ENCODE measurements at places on chromosomes 12 and 14.

GRCh38 chr12:14871247-14871646 lies 14.4 kb downstream of the MGP start:
- DNase-seq = no peak

DNA sequence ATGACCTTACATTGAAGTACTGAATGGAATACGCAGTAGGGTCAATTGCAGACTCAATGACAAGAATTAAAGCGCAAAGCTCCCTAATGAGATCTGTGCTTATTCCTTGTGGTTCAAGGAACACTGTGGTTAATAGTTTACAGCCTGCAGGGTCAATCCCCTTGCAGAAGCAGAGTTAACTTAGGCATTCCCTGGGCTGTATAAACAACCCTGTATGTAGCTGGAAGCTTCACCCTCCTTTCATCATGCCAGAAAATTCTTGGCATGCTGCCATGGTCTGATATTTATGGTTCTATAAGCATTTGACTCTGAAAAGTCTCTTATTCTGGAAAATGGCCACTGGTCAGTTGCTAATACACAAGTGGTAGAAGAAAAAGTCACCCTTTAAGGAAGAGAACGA lies 227.7 kb downstream of the NOVA1 start:
- DNase-seq = no peak

- DNase-seq = no peak
Measured at GRCh38 chr12:110853836-110854235, 7.0 kb downstream of the CCDC63 start.

GRCh38 chr14:103408491-103409155 lies 23.4 kb downstream of the MARK3 start:
- DNase-seq = no peak

DNA sequence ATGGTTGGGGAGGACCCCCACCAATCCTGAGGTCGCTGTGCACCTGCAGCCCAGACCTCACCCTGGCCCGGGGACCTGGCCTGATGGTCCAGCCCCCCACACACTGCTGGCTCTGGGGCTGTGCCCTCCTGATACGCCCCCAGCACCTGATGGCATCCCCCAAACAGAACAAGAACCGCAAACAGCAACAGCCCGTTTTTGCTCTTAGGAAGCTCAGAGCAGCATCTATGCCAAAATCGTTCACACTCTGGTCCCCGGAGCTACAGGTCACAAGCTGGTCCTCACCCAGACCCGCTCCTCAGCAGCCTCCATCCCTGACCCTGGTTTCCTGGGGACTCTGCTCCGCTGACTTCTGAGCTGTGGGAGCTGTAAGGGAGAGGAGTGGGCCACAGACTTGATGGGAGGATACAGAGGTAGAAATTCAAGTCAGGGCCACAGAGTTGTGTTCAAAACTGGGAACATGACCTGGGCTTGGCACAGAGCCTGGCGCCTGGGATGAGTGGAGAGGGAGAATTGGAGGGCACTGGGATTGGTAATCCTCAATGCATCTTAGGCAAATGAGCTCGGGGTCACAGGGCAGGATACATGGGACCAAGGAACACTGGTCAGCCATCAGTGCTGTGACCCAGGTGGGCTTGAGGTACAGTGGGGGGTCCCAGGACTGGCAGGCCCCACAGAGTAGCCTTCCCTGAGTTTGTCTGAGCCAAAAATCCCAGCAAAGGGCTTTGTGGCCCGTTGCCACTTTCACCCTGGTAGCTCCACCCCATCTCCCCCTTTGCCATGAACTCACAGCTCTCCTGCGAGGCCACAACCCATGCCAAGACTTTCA lies 170.9 kb upstream of the RTL1 start:
- DNase-seq = no peak

DNA sequence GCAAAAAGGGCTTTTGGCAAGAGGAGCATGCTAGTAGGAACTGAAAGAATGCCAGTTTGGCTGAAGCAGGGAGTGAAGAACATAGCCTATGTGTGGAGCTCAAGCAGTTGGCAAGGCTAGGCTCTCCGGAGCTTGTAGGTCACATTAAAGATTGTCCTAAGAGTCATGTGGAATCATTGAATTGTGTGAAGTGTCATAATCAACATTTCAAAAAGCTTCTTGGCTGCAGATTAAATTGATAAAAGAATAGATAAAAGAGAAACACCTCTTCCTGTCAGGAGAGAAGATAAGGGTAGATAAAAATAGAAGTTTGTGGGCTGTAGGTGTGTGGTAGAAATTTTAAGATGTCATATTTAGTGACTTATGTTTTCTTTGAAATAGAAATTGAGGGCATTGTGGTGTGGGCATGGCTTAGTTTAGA lies 36.1 kb downstream of the CPSF6 start:
- no peak for DNase-seq

GRCh38 chr14:36479344-36479743 lies 40.7 kb downstream of the NKX2-1 start:
- no peak for DNase-seq

DNA sequence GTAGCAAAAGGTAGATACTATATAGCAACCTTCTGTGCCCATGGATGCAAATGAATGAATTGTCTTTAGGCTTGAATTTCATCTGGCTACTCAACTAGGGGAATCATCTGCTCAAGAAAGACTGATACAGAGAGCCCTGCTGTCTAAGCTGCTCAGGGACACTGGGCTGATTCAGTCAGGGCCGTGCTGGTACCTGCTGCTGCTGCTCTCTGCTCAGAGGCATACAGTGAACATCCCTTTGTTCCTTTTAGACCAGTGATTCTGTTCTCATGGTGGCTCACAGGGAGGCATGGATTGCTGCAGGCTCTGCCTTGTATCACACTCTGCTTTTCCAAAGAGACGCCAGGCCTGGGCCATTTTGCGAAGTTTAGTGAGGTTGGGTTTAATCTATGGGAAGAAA lies 14.1 kb downstream of the EIF2B2 start:
- DNase-seq = no peak

DNA sequence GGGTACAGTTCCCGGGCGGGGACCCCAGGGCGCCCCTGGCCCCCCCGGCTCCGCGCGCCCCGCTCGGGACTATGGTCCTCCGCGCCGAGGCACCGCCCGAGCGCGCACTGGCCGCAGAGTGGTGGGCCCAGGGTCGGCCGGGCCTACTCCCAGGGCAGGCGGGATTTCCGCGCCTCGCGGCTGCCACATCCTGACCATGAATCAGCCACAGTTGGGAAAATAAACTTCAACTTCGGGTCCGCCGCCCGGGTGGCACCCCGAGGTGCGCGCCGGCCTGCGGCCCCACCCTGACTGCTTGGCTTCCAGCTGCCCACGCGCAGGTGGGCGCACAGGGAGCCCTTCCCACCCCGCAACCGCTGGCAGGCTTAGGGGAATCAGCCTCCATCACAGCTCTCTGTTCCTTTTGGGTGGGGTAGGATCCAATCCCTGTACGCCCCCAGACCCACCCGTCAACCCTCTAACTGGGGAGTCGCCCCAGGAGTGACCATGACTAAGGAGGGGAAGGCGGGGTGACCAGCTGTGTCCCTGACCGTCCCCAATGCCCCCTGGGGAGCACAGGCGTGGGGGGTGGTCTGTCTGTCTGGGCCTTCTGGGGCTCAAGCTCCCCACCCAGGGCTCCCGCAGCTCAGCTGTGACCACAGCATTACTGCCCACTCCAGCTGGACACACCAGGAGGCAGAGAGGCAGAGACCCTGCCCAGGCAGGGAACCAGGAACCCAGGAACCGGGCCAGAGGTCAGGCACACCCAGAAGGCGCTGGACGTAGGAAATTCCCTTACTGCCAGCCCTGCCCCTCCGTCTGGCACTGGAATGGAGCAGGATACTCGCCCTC lies 678 bp downstream of the INF2 start:
- DNase-seq = no peak

GRCh38 chr12:93127107-93127560 lies 198.0 kb upstream of the EEA1 start:
- no peak for DNase-seq

GRCh38 chr12:68425998-68426397 lies 93.8 kb upstream of the MDM1 start:
- no peak for DNase-seq

DNA sequence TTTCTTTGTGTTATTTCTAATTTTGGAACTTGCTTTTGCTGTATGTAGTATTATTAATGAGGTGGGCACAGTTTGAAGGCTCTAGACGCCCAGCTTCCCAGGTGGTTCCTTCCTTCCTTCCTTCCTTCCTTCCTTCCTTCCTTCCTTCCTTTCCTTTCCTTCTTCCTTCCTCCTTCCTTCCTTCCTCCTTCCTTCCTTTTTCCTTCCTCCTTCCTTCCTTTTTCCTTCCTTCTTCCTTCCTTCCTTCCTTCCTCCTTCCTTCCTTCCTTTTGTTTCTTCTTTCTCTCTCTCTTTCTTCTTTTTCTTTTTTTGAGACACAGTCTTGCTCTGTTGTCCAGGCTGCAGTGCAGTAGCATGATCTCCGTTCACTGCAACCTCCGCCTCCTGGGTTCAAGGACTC lies 906.7 kb downstream of the AACS start:
- DNase-seq = no peak

DNA sequence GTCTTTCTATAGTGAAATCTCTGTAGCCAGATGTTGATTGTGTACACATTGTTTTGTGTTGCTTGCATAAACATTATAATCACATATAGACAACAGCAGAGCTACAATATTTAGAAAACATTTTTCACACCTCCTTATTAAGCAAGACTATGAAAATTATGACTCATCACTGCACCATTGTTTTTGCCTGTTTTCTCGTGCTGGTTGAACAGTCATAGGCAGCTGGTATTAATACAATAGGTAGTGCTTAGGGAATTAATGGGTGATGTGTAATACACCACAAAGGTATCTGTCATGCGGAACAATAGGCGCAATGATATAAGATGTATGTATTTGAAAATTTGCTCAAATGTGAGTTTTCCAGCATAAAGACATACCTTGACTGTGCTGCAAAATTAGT lies 449.3 kb downstream of the FOXG1 start:
- peak; percentile 74 for DNase-seq

GRCh38 chr12:71626768-71627167 lies 36.9 kb downstream of the ZFC3H1 start:
- DNase-seq = no peak

DNA sequence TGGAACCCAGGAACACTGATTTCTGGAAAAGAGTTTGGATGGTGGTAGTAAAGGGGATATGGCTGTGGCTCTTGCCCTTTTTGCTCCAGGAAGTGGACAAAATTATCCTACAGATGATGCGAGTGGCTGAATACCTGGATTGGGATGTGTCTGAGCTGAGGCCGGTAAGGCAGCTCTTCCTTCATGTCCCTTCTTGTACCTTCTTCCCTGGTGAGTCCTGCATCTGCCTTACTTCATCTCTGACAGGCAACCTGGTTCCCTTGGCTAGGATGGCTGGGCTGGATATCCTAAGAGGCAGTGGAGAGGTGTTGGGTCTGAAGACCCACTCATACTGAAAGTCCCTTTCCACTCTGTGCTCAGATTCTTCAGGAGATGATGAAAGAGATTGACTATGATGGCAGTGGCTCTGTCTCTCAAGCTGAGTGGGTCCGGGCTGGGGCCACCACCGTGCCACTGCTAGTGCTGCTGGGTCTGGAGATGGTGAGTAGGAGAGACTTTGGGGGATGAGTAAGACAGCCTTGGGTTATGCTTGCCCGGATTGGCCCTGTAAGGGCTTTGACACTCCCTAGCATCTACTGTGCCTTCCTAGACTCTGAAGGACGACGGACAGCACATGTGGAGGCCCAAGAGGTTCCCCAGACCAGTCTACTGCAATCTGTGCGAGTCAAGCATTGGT lies 8.0 kb downstream of the DGKA start:
- DNase-seq = no peak

DNA sequence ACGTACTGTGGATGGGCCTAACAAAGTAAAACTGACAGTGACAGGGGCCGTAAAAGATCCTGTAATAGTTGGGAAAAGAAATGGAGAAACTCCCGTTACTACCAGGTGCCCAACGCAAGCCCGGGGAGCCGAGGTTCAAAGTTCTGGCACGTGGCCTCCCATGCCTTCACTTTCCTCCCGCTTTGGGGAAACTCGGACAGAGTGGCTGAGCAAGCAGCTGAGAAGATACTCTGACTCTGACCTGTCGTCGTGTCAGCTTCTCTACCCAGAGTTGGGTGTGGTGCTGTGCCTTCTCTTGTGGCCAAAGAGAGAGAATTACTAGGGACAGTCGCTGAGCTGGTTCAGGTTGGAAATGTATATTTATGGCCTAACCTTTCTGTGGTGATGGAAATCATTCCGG lies 1.7 kb downstream of the B4GALNT3 start:
- no peak for DNase-seq

DNA sequence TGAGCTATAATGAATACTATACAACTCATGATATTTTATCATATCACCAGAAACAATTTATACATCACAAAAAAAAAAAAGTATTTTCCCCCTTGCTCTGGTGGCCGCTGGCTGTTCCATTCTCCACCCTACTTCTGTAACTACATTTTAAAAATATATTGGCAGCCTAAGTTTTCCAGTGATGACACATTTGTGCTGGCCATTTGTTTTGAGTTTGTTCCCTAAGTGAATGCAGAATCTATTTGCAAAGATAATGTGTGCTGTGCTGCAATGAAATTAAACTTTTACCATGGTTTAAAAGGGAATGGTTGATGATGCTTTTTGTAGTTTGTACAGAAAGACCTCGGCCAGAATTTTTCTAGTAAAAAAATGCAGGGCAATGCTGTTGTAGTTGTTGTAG lies 1092.8 kb downstream of the TMTC2 start:
- DNase-seq = no peak

GRCh38 chr12:8127138-8127537 lies 3.7 kb downstream of the CLEC4A start:
- no peak for DNase-seq

DNA sequence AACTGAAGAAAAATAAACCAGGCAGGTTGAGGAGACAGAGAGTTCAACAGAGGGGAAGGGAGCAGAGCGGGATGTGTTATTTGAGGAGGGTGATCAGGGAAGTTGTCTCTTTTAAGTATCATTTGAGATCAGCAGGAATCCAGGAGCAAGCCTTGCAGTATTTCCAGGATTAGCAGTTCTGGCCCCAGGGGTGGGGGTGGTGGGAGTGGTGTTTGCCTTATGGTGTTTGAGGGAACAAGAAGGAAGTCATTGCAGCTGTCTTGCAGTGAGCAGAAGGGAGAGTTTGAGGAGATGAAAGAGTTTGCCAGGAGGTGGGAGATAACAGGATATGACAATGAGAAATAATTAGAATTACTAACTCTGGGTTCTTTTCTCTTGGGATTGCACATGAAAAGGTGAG lies 418.6 kb downstream of the NELL2 start:
- DNase-seq = no peak

DNA sequence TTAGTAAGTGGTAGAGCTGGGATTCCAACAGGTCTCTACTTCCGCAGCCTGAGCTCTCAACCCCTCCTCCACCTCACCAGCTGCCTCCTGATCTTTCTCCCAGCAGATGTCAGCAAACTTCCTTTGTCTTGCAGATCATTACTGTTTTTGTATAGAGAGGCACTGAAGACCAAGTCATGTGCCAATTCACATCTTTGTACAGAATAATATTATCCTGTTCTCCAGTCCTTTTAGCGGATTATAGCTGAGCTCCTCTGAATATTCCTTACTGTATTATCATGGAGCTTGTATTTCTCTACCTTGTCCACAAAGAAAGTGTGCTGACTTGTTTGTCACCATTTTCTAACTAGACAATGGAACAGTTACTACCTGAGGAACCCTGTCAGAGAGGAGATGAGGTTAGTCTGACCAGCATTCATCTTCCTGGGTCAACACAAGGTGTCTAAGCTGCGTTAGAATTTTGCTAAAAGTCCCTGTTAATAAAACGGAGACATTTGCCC lies 142.3 kb upstream of the ARHGAP5 start:
- DNase-seq = no peak

GRCh38 chr12:46452061-46452615 lies 79.6 kb upstream of the SLC38A2 start:
- DNase-seq = no peak
